Spleen (tissue), 13 donors: ENCODE measurements at places on chromosomes 2 and 18. TPM values are rescaled to one million over a fixed set of nuclear protein-coding genes. Genes with fewer than 3 reads are reported as not detected.

C2orf78 gene
- not detected for total RNA-seq

- DNase-seq = no peak
- peaks cover 5% of the 10 kb centered on the region for H3K4me1 ChIP-seq
- H3K4me3 ChIP-seq = no peak overlapping the region
- H3K27me3 ChIP-seq = no peaks in the 10 kb centered on the region
Observed at GRCh38 chr2:27282892-27283291, 663 bp downstream of the TRIM54 start.

- no peaks in the 10 kb centered on the region for H3K4me1 ChIP-seq
- H3K36me3 ChIP-seq = no peaks in the 10 kb centered on the region
- H3K27me3 ChIP-seq = no peaks in the 10 kb centered on the region
- DNase-seq = no peak
- no peak overlapping the region for H3K4me3 ChIP-seq
- no peak overlapping the region for H3K27ac ChIP-seq
Observed at GRCh38 chr2:18611604-18612003, 22.2 kb upstream of the NT5C1B start.

DNA sequence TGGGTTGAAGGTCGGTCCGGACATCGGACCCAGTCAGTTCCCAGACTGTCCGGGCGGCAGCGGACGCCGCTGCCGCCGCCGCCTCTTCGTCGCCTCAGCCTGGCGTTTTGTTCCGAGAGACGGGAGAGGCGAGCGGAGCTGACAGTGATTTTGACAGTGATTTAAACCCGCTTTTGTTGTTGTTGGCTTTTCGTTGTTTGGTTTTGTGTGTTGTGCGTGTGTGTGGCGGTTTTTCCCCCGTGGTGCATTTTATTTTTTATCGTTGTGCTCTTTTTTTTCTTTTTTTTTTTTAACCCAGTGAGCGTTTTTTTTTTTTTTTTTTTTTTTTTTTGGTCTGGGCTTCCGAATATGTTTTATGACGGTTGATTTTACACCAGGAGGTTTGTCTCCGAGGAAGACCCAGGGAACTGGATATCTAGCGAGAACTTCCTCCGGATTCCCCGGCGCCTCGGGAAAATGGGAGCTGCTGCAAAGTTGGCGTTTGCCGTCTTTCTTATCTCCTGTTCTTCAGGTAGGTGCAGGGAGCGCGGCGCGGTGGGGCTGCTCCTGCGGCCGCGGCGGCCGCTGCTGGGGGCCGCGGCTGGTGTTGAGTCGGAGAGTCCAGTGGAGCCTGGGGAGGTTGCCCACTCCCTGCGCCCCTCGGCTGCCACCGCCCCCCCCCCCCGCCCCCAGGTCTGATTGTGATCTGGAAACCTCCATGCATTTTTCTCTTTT lies at the start of gene ACVR2A:
TSS of gene ACVR2A (plus strand) at position 333 of the 714 bp plus-strand sequence. CDS start at position 457, 124 bp downstream.
- peak within 1 kb of the TSS; percentile 95 for H3K27ac ChIP-seq
- H3K27me3 ChIP-seq = no peaks in the 10 kb centered on the region
- peaks cover 5% of the 10 kb centered on the region for H3K4me1 ChIP-seq
- DNase-seq = peak; percentile 82
